NCI-H2107 (cell line): ENCODE measurements at places on chromosomes 16 and 17.

DNA sequence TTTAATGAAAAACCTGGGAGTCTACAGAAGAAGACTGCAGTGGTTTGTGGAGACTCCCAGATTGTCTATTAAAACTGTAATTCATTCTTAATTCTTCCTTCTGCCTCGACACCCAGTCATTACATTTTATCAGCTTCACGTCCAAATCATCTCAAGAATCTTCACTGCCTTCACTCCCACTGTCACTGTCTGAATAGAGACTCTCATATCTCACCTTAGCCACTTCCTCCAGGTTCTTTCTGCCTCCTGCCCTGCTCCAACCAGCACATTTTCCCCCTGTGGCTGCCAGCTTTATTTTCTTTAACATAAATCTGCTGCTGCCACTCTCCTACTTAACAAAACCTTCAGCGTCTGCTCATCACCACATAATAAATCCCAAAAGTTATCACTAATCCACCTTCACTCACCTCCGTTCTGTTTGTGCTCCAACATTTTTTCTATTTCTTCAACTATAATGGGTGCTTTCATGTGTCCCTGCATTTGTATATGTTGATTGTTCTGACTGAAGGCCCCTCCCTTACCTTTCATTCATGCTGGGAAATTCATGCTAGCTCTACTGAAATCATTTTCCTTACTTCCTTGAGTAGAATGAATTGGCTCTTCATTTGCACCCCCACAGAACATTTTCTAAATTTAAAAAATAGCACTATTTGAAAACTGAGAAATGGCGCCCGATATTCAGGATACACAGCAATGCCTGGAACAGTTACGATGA lies 38.9 kb downstream of the KCNJ2 start:
- DNase-seq: no peak

DNA sequence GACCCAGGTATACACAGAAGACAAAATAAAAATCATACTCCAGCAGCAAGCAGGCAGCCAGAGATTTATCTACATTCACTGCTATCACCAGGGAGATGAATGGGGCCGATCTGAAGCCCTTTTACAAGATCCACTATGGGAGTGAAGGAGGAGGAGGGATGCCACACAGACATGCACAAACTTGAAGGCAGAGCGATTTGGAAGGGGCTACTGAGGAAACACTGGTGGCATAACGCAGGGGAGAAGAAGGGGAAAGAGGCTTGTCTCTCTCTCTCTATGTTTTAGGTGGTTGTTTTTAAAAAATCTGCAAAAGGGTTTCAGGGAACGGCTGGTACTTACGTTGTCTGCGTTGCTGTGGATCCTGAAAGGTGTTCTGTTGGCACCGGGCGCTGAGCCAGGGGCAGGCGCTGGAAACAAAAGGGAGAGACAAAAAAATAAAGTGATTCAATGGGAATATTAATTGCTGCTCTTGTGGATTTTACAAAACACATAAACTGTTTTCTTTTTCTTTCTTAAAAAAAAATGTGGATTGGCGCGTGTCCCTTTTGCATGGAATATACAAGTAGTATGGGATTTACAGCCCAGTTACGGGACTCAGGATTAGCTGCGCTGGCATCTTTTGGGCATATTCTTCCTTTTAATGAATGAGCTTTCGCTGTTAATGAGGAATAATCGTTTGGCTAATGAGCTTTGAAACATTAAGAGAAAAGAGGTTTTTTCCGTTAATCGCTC lies 255.3 kb upstream of the PMFBP1 start:
- DNase-seq: no peak

DNA sequence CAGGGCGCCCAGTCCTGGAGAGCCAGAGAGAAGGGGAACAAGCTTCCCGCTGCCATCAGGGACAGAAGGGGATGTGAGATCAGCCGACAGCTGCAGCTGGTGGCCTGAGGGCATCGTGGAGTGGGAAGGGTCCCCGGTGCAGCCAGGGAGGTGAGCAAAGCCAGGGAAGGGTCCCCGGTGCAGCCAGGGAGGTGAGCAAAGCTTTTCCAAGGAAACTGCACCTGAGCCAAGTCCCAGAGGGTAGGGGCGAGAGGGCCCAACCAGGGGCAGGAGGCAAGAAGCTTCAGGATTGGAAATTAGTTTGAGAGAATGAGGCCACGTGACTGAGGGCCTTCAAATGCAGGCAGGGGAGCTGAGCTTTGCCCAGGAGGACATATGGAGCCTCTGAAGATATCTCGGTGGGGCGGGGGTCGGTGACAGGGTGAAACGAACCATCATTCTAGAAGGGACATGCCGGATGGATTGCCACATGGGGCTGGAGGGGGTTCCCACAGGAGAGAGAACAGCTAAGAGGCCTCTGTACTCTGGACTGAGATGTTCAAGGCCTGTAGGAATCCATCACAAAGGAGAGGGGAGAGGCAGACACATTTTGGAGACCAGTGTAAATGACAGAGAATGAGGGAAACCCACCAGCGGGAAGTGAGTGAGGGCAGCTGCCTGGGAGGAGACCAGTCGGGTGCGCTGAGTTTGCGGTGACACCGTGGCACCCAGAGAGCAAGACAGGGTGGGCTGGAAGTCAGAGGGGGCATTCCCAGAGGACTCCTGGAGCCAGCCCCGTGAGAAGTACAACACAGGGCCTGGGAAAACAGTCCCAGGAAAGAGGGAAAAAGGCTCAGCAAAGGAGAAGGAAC lies 31.4 kb upstream of the RPH3AL start:
- no peak for DNase-seq

DNA sequence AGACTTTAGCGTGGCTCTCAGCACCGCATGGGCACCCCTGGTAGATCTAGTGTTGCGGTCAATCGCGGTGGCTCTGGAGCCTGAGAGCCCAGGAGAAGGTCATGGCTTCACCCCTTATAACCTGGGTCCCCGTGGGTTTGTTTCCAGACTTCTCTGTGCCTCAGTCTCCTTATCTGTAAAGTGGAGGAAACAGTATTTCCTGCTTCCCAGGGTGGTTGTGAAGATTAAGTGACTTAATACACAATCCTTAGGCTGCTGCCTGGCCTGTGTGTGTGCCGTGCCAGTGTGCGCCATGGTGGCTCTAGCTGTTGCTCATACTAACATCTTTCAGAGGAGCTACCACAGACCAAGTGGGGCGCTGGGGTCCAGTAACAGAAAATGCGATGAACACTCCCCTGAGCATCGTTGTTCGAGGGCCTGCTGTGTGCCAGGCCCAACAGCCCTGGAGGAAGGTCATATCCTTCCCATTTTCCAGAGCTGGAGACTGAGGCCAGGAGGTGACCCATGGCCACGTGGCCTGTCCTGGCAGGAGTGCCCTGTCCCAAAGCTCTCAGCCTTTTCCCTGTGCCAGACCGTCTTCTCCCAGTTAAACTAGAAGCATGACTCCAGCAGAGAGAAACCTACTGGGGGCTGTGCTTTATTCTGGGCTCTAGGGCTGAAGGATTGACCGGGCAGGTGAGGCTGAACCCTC lies 70.1 kb downstream of the CMIP start:
- no peak for DNase-seq

DNA sequence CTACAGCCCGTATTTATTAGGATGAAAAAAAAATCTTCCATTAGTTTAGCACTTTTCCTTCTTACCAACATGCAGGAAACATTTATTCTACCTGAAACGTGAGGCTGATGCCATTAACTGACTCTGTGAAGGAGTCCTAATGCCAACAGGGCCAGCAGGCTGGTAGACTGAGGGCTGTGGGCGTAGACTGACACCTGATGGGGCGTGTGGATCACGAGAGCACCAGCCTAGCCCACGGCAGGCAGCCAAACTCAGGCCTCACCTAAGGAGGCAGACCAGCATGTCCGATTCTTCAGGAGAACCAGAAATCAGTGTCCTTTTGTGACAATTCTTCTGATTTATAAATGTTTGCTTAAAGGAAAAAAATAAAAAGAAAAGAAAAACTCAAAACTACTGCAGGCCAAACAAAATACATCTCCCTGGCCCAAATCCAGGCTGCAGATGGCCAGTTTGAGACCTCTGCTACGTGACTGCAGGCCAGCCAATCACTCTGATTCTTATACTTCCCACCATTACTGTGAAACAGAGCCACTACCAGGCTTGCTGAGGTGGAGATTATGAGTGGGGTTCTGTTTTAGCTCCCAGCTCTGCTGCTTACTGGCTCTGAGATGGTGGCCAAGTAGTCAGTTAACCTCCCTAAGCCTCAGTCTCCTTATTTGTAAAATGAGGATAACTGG lies 66.5 kb downstream of the GNAO1 start:
- no peak for DNase-seq

GRCh38 chr17:38453951-38454421 lies 25.7 kb downstream of the ARHGAP23 start:
- DNase-seq: peak; percentile 23

DNA sequence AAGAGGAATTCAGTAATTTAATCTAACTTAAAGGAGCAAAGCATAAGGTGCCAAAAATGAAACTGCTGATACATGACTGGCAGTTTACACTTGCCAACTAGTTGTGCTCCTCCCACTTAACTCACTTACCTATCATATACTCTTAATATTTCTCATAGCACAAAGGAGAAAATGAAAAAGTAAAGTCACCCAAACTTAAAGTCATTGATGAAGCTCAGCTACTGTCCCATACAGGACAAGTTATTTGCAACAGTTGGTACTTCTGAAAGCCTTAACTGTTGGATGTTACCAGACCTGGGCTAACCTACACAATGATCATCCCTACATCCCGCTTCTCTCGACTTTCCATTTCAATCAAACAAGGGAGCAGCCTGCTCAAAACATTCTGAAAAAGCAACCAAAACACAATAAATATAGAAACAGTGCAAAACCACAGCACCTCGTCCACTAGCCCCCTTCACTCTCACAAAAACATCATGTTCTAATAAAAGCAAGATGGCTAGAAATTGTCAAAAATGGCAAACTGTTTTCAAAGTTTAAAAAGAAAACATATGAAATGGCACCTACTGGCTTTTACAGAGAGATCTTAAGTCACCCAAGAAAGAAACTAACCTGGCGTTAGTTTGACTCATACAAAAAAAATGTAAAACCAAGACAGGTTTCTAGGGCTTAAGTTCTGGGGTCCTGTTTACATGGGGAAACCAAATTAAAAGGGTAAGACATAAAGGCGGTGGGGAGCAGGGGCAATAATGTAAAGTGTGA lies 868 bp downstream of the MED13 start:
- DNase-seq: no peak
